ENCODE measurements at places on chromosomes 11 and 22. TPM values are rescaled to one million over a fixed set of nuclear protein-coding genes. Genes with fewer than 3 reads are reported as not detected.

DNA sequence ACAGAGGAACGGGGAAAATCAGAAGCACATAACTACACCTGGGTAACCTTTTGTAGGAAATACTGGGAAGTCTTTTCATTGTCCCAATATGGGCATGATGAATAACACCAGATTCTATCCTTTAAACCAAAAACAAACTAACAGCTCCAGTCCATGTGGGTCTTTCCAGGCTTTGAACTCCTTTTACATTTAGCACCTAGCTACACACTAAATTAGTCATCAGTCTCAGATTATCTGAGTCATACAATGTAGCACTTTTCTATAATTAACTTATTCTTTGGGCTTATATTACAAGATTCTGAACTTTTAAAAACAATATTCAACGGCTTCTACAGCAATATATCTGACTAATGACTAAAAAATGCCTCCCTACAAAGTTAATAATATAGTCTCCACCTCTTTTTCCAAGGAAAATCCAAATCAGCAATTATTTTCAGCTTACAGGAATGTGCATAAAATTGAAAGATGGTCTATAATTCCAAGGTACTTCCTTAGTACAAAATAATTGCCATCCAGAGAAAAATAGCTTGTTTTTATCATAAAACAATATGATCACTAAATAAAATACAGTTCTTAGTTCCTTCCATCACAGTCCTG is 26.3 kb downstream of the STK33 start:
- DNase-seq = no peak

DNA sequence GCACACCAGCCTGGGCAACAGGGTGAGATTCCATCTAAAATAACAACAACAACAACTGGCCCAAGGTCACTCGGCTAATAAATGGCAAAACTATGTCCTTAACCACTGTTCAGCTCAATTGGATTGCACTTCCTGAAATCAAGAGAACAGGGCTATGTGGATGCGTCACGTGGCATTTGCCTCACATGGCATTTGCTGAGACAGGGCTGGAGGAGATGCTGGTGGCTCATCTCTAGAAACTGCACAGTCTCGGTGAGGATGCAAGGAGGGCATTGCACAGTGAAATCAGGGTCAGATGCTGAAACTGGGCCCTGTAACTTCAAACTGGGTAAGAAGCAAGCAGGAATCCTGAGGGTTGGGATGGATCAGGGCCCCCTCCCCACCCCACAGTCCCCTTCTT is 171.9 kb downstream of the BUD13 start:
- DNase-seq = no peak

DNA sequence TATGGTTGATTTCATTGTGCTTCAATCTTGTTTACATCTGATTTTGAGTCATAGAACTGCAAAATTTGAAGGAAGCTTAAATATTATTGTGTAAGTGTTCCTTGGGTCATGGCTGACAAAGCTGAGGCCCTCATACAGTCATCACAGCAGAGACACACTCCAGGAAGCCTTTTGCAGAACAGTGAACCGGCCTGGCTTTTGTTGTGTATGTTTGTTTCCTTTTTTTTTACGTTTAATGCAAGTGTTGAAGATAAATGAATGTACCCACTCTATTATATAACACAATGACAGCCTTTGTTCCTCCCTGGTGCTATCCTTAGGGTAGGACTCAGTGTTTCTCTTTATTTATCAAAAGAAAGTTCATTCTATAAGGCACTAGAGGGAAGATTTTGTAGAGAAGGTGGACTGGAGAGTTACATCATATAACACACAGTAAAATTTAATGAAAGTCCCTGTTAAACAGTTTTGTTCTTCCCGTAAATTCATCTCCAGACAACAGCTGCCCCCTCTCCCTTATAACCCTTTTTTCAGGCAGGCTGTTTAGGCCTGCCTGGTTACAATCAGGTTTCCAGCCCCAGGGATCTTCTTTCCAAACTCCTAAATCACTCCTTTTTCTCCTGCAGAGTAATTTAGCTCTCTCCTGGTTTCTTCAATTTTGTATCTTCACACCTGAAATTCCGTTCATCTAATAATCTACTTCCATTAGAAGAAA is 34.3 kb upstream of the CSTF3 start:
- no peak for DNase-seq

DNA sequence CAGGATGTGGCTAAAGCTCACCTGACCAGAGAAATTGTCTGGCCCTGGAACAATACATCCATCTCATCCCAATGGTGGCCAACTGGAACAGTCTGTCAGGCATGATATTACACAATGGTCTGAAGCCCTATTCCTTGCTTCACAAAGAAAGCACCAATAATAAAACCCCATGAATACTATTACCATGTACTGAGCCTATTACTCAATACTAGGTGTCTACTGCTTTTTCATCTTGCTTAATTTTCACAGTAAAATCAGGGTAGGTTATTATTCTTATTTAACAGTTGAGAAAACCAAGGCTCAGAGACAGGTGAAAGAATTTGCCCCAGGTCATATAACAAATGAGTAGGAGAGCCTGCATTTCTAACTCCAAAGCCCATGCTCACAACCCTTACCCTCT is 68.9 kb upstream of the CAPRIN1 start:
- no peak for DNase-seq

DNA sequence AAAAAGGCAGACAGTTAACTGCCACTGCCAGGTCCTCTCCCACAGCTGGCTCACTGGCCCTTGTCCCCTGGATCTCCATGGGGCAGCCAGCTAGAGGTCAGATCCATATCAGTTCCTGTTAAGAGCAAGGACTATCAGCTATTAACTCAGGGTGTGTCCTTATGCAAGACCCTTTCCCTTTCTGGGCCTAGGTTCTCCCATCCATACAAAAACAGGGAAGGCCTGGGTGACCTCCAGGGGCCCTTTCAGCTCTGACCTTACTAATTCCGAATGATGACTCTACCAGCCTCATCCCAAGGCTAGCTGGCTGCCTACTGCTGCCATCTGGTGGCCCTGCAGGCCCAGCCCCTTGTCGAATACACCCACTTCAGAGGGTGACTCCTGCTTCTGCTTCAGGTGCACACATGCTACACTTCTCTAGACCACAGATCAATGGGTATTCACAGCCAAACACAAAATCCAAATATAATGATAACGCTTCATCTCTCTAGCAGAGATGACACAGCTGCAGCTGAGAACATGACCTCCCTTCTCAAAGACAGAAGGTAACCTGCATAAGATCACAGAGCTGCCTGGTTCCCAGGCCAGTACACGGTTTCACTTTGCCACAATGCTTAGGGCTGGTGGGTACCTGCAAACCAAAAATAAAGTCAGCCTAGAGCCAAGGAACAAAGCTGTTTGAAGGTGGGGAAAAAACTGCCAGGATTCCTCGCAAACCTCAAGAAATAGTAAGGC is 34.1 kb downstream of the SERGEF start:
- peak; percentile 51 for DNase-seq

DNA sequence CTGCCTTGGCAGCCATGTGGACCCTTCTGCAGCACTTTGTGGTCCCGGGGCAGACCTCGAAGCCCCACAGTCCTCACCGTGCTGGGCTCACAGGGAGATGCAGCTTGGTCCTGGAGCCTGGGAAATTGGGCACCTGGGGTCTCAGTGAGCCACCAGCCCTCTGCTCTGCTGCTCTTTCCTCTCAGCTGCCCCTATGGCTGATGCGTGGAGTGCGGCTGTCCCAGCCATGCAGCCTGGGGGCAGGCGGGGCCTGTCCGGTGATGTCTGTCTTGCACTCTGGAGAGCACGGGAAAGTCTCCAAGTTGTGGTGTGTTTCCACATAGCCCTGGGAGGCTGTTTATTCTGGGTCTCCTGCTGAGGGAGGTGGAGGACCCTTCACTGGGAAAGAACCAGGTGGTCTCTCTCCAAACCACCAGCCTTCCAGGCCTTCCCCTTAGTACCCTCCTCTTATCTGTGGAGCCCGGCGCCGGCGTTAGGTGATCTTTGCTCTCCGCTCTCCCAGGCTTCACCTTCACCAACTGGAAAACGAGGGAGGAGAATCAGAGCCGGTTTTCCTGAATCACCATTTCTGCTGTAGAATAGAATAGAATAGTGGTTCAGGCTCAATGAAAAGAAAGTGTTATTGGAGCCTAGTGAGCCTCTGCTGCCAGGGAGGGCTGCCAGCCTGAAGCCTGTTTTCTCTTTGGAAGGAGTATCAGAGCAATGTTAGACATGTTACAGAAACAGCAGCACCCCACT is 41.2 kb upstream of the GRAMD4 start:
- DNase-seq = no peak

- DNase-seq = no peak
These were observed 112.6 kb downstream of the NAT10 start for GRCh38 chr11:34218067-34218466.

- peak; percentile 81 for DNase-seq
These were observed 5.0 kb upstream of the MRPL11 start for GRCh38 chr11:66443602-66444001.

DNA sequence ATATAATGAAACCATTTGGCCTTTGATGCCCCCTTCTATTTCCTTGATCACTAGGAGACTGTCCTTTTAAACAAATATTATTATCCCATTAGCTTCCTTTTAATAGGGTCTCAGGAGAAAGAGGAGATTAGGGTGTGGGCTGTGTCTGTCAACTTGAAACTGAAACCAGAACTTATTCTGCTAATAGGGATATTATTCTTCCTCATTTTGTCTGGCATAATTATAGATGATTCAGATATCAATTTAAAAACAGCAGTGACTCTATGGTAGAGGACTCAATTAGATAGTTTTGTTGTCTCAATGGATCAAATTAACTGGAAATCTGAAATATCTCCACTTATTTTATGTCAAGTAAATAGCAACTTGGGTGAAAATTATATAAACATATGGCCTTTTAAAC is 584.9 kb upstream of the CCDC90B start:
- no peak for DNase-seq

GRCh38 chr11:34588701-34589100 is 32.2 kb upstream of the EHF start:
- no peak for DNase-seq

DNA sequence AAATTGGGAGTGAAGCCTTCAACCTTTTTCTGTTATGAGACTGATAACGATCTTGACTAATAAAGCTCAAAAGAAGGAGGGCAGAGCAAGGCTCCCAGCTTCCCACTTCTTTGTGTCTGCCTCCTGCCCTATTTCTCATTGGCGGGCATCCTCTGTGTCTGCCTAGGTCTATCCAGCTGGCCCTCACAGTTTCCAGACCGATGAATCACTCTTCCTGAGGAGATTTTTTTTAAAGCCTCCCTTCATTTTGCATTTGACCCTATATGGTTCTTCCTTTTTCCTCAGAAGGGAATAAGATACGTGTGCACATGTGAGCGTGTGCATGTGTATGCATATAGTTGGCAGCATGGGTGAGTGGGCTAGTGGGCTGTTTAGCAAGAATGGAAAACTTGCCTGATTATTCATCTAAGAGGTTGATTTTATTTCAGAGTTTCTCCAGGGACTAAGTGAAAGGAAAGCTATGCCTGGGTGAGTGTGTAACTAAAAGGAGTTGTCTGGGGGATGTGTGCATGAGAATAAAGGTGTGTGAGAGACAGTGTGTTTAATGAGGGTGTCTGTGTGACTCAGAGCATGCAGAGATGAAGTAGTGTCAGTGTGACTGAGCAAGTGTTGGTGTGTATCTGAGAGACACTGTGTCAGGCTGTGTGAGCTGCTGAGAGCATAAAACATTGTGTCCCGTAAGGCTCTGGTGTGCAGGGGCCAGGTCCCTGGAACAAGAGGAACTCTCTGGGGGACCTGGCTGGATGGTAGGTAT is 12.2 kb downstream of the PHLDB1 start:
- peak; percentile 94 for DNase-seq

DNA sequence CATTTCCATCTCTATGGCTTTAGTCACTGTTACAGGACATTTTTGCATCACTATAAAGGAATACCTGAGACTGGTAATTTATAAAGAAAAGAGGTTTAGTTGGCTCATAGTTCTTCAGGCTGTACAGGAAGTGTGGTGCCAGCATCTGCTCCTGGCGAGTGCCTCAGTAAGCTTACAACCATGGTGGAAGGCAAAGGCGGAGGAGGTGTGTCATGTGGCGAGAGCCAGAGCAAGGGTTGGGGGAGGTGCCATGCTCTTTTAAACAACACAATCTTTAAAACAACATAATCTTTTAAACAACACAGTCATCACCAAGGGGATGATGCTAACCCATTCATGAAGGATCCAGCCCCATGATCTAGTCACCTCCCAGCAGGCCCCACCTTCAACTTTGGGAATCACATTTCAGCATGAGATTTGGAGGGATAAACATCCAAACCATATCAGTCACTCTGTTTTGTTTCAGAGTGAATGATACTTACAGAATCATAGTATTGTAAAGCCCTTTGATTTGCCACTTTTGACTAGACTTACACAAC is 103.3 kb downstream of the PDE3B start:
- DNase-seq = peak; percentile 35

GRCh38 chr22:42700355-42700754 is 20.3 kb downstream of the A4GALT start:
- no peak for DNase-seq

GRCh38 chr11:24808173-24808572 is 311.3 kb downstream of the LUZP2 start:
- no peak for DNase-seq

GRCh38 chr11:106031202-106031810 is 9.3 kb upstream of the MSANTD4 start:
- peak; percentile 13 for DNase-seq

- DNase-seq = no peak
These were observed 67.8 kb downstream of the CTTN start for GRCh38 chr11:70466154-70466553.

DNA sequence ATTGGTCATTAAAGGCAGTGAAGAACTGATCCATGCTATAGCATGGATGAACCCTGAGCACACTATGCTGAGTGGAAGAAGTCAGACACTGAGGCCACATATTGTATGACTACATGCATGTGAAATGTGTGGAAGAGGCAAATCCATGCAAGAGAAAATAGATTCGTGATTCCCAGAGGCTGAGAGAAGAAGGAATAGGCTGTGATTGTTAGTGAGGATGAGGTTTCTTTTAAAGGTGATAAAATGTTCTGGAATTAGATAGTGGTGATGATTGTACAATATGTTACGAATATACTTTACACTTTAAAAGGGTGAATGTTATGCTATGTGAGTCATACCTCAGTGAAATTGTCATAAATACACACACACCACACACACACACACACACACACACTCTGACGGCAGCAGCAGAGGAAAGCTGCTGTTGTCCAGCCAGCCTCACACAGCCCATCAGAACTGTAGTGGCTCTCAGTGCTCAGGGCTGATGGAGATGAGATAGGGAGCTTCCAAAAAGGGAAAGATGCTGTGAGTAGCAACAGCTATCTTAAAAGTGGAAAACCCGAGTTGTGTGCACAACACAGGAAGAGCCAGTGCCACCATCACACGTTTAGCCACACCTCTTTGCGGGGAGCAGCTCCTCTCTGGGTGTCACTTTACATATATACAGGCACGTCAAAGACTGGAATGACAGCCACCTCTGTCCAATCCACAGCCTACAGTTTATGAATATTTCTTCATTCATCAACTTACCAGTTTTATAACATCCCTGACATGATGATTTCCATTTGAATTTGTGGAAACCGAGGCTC is 153.0 kb downstream of the SPATA19 start:
- DNase-seq = no peak

Gene RAG2
- not detected for total RNA-seq

Gene NELL1
- 0.02 TPM for total RNA-seq

Gene SORL1
- 3.6 TPM for total RNA-seq

Gene CATSPER1
- total RNA-seq = 4.6 TPM

Gene POU2F3
- 1.4 TPM for total RNA-seq

Gene KCNQ1OT1
- total RNA-seq = 0.17 TPM

Gene OR51B2
- not detected for total RNA-seq

Gene MS4A1
- total RNA-seq = not detected

Gene C22orf31
- total RNA-seq = not detected

Gene SLC39A13
- total RNA-seq = 8.5 TPM

All from H4 (cell line).